ENCODE measurements at places on chromosomes 3 and 15.

- no peak for DNase-seq
These were observed 7.3 kb downstream of the RAB27A start for GRCh38 chr15:55282284-55282833.

- DNase-seq = no peak
These were observed 41.9 kb upstream of the UBP1 start for GRCh38 chr3:33482111-33482521.

GRCh38 chr3:54262541-54262940 lies 140.2 kb downstream of the CACNA2D3 start:
- DNase-seq = no peak

- DNase-seq = no peak
These were observed 196.6 kb downstream of the TPRG1 start for GRCh38 chr3:189368384-189368783.

- no peak for DNase-seq
These were observed 6.5 kb downstream of the RRP9 start for GRCh38 chr3:51934991-51935885.

- no peak for DNase-seq
These were observed 15.8 kb downstream of the WNT7A start for GRCh38 chr3:13863965-13864595.

GRCh38 chr3:160830796-160831195 lies 74.8 kb downstream of the PPM1L start:
- DNase-seq = no peak

GRCh38 chr15:40425681-40426080 lies 15.1 kb upstream of the BAHD1 start:
- no peak for DNase-seq

- no peak for DNase-seq
These were observed 31.8 kb downstream of the HEG1 start for GRCh38 chr3:125023833-125024555.

DNA sequence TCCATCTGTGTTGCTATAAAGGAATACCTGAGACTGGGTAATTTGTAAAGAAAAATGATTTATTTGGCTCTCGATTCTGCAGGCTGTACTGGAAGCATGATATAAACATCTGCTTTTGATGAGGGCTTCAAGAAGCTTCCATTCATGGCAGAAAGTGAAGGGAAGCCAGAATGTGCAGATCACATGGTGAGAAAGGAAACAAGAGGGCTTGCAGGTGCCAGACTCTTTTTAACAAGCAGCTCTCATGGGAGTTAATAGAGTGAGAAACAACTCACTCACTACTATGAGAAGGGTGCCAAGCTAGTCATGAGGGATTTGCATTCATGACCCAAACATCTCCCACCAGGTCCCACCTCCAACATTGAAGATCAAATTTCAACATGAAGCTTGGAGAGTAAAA lies 247.2 kb downstream of the ZIC4 start:
- no peak for DNase-seq

DNA sequence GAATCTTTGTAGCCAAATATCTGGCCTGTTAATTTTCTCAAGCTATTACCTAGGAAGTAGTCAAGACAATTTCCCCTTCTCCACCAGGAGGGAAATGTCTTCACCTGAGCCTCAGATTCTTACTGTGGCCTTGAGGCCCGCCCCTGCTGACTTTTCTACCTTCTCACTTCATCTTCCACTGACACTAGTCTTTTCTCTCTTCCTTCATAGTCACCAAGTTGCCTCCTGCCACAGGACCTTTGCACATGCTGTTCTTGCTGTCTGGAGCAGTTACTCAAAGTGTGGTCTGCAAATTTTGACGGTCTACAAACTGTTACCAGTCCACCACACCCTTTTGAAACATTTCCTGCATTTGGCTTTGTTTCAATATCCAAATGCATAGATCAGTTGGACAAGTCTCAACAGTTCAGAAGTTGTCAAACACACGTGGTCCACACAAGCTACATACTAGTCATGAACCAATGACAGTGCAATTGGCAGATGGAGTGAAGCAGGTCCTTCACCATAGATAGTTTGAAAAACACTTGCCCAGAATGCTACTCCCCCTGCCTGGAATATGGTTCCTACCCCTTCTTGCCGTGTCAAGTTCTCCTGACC lies 100.5 kb downstream of the OSBPL10 start:
- DNase-seq = no peak

GRCh38 chr3:42651248-42652091 lies 2.0 kb upstream of the ZBTB47 start:
- DNase-seq = no peak

DNA sequence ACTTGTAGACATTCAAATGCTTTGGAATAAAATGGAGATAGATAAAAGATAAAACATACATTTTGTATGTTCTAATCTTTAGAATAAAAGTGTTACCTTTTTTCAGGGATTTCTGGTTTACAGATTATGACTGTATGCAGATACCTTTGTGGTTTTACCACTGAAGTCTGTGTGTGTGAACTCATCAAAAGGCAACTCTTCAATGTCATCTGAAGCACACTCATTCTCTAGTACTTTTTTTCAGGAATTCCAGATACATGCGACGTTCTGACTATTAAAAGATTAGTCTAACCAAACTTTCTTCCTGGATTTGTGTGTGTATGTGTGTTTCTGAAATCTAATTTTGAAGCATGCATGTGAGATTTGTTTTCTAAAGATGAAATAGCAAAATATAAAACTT lies 188.6 kb downstream of the NLGN1 start:
- no peak for DNase-seq

GRCh38 chr3:176759815-176760506 lies 437.3 kb downstream of the TBL1XR1 start:
- no peak for DNase-seq

DNA sequence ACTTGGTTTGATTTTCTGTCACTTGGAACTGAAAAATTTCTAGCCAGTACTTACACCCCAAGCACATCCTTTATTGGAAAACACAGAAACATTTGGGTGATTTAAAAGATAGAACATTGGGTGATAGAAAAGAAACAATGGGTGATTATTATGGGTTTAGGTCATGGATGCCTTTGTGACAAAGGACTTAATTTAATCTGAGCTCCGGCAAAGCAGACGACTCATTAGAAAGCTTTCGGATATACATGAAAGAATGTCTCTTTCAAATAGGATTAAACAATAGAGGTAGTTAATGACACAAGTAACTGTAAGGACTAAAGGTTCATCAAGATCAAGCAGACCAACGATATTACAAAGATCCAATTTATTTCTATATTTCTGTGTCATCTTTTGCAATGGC lies 37.3 kb upstream of the CNTN4 start:
- no peak for DNase-seq

- DNase-seq = no peak
These were observed 136.8 kb downstream of the SNRK start for GRCh38 chr3:43423142-43423541.

- no peak for DNase-seq
These were observed 123.4 kb upstream of the SLC24A5 start for GRCh38 chr15:47997195-47998080.

- no peak for DNase-seq
These were observed 212.2 kb downstream of the GABRG3 start for GRCh38 chr15:27183201-27183600.

- DNase-seq = no peak
These were observed 20.3 kb upstream of the EPB42 start for GRCh38 chr15:43241100-43241499.

- DNase-seq = no peak
These were observed 76.9 kb downstream of the TTBK2 start for GRCh38 chr15:42843699-42844098.

GRCh38 chr3:69435274-69436265 lies 49.7 kb upstream of the FRMD4B start:
- DNase-seq = no peak

- DNase-seq = no peak
These were observed 131.6 kb downstream of the AQP9 start for GRCh38 chr15:58269455-58270414.

DNA sequence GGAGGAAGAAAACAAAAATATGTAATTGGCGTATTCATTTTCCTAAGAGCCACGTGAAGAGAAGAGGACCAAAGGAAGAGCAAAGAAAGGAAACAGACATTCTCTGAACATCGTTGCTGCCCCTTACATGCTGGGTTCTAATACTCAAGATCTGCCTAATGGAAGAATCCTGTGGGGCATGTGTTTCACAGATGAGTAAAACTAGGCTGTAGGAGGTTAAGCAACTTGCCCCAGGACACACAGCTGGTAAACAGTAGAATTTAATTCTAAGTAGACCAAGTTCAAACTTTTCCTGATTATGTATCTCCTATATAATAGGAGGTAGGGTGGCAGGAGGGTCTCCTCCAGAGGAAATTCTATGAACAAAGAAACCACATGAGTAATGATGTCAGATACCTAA lies 106.1 kb upstream of the TNFAIP8L3 start:
- DNase-seq = no peak

DNA sequence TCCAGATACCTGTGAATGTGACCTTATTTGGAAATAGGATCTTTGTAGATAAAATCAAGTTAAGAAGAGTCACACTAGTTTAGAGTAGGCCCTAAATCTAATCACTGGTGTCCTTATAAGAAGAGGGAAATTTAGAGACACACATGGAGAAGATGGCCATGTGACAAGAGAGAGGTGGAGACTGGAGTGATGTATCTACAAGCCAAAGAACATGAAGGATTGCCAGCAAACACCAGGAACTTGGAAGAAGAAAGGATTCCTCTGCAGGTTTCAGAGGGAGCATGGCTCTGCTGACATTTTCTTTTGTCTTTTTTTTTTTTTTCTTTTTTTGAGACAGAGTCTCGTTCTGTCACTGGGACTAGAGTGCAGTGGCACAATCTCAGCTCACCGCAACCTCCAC lies 20.8 kb downstream of the ARHGEF3 start:
- no peak for DNase-seq

DNA sequence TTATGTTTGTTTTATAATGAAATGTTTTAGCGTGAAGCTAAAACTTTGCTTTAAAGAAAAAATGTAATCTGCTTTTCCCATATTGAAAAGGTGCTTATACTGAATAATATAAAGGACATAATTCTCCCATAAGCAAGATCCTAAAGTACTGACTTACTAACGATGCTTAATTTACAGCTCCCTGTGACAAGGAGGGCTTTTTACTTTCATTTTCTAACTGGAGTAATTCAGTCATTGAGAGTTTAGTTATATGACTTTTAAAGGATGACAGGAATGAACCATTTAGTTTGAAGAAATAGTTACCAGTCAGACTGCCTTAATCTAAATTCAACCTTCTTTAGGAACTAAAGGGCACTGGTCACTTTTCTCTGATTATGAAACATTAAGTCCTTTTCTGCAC lies 19.3 kb upstream of the ZPLD1 start:
- DNase-seq = no peak

GRCh38 chr3:157444797-157445184 lies 8.1 kb downstream of the PTX3 start:
- DNase-seq = no peak

DNA sequence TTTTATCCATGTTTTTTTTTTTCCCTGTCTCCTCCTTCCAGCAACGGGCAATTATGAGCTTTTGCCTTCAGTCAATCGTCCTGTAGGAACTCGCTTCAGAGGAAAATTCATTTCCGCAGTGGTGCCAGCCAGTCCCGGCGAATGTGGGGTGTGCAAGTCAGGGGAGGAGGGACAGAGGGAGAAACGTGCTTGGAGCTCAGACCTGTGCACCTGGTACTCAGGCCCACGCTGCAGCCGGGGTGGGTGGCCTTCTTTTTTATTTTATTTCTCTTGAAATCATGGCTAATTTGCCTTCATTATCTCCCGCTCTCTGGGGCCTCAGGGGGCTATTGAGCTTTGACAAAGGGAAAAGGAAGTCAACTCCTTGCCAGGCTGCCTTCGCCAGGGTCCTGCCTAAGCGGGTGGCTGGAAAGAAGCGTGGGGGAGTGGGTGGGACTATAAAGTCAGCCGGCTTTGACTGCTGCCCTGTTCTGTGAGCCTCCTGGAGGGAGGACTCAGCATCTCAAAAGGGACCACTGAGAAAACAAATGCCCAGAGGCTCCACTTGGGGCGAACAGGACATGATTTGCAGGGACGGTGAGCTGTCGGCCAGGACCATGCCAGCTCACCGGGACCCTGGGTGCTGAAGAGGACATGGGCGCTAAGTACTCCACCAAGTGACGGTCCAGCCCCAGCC lies 5.5 kb downstream of the GRIP2 start:
- no peak for DNase-seq

- DNase-seq = no peak
These were observed 94.4 kb downstream of the SCN11A start for GRCh38 chr3:38957296-38957695.

- DNase-seq = no peak
These were observed 32.0 kb downstream of the TM4SF4 start for GRCh38 chr3:149506540-149506939.

- no peak for DNase-seq
These were observed 25.2 kb downstream of the COLQ start for GRCh38 chr3:15496341-15496664.

- no peak for DNase-seq
These were observed 26.5 kb upstream of the UTS2B start for GRCh38 chr3:191356631-191357439.

DNA sequence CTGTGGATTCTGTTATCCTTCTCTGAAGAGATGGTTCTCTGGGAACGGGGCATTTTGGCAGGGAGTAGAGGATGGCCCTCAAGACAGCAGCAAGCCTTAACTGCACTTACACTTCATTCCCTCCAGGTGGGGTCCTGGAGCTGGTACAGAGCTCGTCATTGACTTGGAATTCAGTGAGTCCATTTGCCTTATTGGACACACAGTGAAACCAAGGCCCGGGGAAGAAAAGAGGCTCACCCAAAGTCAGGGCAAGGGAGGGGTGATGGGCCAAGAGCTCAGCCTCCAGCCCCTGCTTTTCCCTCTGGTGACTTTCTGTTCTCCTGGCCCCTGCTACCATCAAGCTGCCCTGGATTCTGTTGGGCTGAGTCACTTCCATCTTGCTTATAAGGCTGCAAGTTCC lies 125.6 kb downstream of the ETFA start:
- DNase-seq = no peak

- DNase-seq = no peak
These were observed 14.5 kb upstream of the GLCE start for GRCh38 chr15:69145694-69146492.

GRCh38 chr15:42933886-42934667 lies 13.5 kb upstream of the TTBK2 start:
- no peak for DNase-seq

- DNase-seq = no peak
These were observed 15.7 kb downstream of the GABRB3 start for GRCh38 chr15:26757141-26757540.
